G401 (cell line): ENCODE measurements at places on chromosomes 11 and 22. TPM values are rescaled to one million over a fixed set of nuclear protein-coding genes. Genes with fewer than 3 reads are reported as not detected.

Gene EXPH5
- total RNA-seq: 3.6 and 6.5 TPM in 2 replicates

Gene RASSF7
- 43.1 and 107 TPM in 2 replicates for total RNA-seq

Gene MIOX
- total RNA-seq: 1.9 TPM in 1 of 2 replicates, not detected in the other

Gene DBX1
- total RNA-seq: not detected in 2 replicates

Gene MS4A14
- not detected in 2 replicates for total RNA-seq

Gene TIGD3
- total RNA-seq: 0.12 and 1.9 TPM in 2 replicates

Gene TSPAN18
- 11.6 and 13.3 TPM in 2 replicates for total RNA-seq

Gene HYLS1
- 1.4 and 4.3 TPM in 2 replicates for total RNA-seq

Gene CHRDL2
- total RNA-seq: not detected in 2 replicates

Gene MRGPRX4
- total RNA-seq: not detected in 2 replicates

Gene H19
- total RNA-seq: 17.0 and 19.9 TPM in 2 replicates

Gene CD3D
- total RNA-seq: not detected in 2 replicates

Gene APOL5
- total RNA-seq: not detected in 2 replicates

Gene LARGE2
- not detected in 2 replicates for total RNA-seq

Gene PKDREJ
- total RNA-seq: not detected in 2 replicates

Gene METTL15
- 13.9 and 30.4 TPM in 2 replicates for total RNA-seq

Gene SLC37A4
- 9.9 and 15.5 TPM in 2 replicates for total RNA-seq

Gene SLC22A9
- total RNA-seq: not detected in 2 replicates

Gene CYB5R3
- total RNA-seq: 39.0 and 44.6 TPM in 2 replicates

Gene C11orf42
- not detected in 2 replicates for total RNA-seq

Gene TMEM45B
- total RNA-seq: not detected in 2 replicates

Gene ZNF70
- total RNA-seq: not detected in 2 replicates

Gene TST
- 43.2 and 58.2 TPM in 2 replicates for total RNA-seq

Gene CYP2D6
- 0.95 and 3.1 TPM in 2 replicates for total RNA-seq

Gene TTC36
- total RNA-seq: 3.3 TPM in 1 of 2 replicates, not detected in the other

Gene TECTA
- total RNA-seq: 0.17 and 0.37 TPM in 2 replicates

Gene LRRC55
- total RNA-seq: not detected in 2 replicates

Gene EHF
- not detected in 2 replicates for total RNA-seq

Gene TUB
- 21.4 and 26.5 TPM in 2 replicates for total RNA-seq

Gene P2RY6
- total RNA-seq: not detected in 2 replicates

Gene PRAME
- 2.6 and 11.8 TPM in 2 replicates for total RNA-seq

Gene APOL2
- 22.8 and 33.5 TPM in 2 replicates for total RNA-seq

Gene ARFGAP3
- 15.1 and 20.5 TPM in 2 replicates for total RNA-seq

Gene DAGLA
- total RNA-seq: 0.74 and 1.4 TPM in 2 replicates

Gene MYBPC3
- total RNA-seq: 0.37 TPM in 1 of 2 replicates, not detected in the other

Gene PATE4
- not detected in 2 replicates for total RNA-seq
